ENCODE measurements at places on chromosomes 11 and 22.

DNA sequence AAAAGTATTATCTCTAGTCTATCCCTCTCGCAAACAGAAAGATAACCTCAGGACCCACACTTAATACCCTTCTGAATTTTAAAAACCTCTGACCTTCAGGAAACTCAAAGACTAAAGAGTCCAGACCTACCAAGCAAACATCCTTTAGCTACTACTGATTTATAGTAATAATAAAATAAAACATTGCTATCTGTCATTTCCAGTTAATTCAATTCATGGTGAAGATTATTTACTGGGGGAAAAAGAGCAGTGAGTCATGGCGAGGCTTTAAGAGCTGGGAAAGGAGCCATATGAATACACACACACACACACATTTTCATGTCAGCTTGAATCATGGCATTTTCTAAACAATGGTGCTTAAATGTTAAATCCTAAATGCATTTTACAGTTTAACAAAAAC, 87.1 kb downstream of the FAM76B start:
- DNase-seq: no peak

DNA sequence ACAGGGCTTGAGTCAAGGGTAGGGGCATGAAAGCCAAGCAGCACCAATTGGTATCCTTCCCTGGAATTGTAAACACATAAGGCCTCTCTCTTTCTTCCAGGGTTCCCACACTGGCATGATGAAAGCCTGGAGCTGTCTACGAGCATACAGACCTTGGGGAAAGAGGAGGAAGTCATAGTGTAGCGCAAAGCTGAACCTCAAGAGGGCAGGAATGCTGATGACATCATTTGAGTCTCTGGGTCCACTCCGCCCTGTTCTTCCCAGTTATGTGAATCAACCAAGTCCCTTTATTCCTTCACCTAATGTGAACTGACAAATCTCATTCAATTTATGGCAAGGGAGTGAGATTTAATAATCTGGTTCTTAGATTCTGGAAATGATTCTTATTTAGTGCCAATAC, 266.4 kb upstream of the NCAM1 start:
- no peak for DNase-seq

- DNase-seq: no peak
Observed at GRCh38 chr11:102148059-102148458, 37.8 kb downstream of the YAP1 start.

DNA sequence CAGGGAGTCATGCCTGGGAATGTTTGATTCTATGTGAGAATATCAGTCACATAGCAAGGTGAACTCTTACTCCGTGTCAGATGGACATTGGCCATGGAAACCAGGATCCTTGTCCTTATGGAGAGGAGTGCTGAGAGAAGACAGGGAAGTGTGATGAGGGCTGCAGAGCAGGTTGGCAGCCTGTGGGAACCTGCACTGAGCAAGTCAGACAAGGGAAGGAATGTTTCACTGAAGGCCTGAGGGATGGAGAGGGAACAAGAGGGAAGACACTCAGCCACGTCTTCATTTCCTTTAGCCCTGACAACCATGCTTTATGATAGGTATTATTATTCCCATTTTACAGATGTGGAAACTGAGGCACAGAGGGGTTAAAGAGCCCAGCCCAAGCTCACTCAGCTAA, 38.4 kb upstream of the HORMAD2 start:
- no peak for DNase-seq

- DNase-seq: no peak
Observed at GRCh38 chr11:70547821-70548670, 149.7 kb downstream of the CTTN start.

DNA sequence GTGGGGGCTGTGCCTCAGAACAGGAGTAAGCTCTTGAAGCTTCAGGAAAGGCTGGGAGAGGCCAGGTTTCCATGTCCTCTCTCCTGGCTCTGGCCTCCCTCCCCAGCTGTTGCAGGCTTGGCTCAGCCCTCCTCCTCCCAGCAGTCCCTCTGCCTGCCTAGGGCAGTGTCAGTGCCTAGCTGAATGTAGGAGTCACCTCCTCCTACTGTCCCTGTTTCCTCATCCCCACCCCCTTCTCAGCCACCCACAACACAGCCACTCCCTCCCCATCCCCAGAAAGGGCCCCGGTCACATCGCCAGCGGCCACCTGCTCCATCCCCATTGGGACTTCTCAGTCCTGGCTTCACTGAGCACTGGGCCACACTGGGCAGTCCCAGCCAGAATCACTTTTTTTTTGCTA, 2.9 kb upstream of the FBLN1 start:
- no peak for DNase-seq
